ENCODE measurements at places on chromosomes 1 and 21.

DNA sequence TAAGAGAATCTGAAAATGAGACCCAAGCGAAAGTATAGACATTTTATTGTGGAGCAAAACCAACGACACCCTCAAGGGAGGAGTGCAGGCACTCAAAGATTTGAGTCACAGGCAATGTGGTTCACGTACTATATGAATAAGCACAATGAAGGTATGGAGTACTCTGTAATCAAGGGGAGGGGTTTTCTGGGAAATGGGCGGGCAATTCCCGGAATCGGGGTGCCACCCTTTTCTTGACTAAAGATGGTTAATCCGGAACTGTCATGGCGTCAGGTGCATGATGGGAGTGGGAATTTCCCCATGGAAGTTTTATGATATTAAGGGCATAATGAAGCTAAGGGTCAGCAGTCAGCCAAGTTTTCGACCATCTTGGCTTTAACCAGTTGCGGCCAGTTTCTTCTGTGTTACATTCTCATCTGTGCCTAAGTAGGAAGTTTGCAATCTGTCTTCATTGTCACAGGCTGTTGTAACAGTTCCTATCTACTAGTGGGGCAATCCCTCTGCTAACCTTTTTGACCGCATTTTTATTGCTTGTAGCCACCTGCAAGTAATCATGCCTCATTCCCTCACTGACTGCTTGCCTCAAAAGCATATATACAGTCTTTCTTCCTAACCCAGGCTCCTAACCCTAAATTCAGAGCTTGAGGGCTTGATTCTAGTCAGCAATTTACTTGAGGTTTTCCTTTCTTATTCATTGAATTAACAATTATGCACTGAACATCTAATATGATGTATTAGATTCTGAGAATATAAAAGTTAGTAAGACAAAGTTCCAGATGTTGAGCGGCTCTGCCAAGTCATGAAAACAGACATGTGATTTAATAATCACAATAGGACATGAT is 775 bp upstream of the AIM2 start:
- DNase-seq, result no peak

DNA sequence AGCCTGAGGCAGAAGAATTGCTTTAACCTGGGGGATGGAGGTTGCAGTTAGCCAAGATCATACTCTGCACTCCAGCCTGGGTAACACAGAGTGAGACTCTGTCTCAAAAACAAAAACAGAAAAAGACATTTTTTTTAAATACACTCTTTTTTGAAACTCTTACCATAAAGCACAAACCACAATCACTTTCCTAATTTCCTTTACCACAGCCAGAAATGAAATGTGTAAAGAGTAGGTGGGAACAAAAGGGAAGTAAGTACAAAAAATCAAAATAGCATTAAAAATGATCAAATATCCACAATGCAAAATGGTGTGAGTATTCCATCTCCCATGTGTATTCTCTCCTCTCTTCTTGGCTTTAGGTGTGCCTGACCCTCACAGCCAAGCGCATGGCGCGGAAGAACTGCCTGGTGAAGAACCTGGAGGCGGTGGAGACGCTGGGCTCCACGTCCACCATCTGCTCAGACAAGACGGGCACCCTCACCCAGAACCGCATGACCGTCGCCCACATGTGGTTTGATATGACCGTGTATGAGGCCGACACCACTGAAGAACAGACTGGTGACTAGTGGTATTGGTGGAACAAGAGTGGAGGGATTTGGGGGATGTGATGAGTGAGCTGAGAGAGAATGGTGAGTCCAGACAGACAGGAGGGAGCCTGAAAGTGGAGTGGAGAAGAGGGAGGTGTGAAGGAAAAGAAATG is 14.9 kb downstream of the ATP1A4 start:
- DNase-seq, result no peak

- no peak for DNase-seq
These were observed 253.8 kb downstream of the DYRK1A start for GRCh38 chr21:37620401-37620800.

GRCh38 chr1:205477759-205478247 is 22.0 kb upstream of the BLACAT1 start:
- DNase-seq, result no peak

- DNase-seq, result no peak
These were observed 46.3 kb downstream of the DOP1B start for GRCh38 chr21:36202726-36203602.

DNA sequence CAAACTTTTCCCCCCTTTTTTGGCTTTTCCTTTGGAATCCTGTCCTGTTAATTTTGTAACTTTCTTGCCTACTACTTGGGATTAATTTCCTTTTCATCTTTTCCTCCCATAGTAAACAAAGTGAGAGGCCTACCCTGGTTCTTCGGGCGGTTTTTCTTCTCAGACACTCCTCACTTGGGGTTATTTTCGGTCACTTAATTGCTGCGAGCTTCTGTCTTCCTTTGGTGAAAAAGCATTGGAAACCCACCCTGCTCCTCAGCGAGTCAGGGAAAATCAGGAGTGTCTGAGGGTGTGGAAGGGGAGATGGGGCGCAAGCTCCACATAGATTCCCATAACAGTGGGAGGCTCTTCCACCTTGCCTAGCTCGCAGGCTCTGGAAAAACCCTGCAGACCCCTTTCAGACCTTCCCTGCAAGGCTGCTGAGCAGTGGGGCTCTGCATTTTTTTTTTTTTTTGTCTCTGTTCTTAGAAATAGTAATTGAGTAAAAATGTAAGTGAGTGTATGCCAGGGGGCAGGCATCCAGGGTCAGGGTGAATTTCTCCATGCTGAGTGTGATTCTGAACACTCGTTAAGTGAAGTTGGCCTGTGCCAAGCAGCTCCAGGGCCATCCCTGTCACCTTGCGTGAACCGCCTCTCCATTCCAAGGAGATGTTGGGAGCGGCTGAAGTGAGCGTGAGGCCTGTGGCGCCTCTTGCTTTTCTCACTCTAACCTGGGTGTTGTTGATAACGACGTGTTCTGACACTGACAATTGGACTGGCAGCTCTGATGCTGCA is 20.3 kb downstream of the TGFB2 start:
- DNase-seq, result no peak

- no peak for DNase-seq
These were observed 90.8 kb upstream of the USP25 start for GRCh38 chr21:15638856-15639549.

GRCh38 chr1:241215203-241215602 is 141.8 kb downstream of the RGS7 start:
- DNase-seq, result no peak

GRCh38 chr1:113279776-113280391 is 110.4 kb upstream of the MAGI3 start:
- DNase-seq, result no peak

- DNase-seq, result no peak
These were observed 76.9 kb downstream of the RGS18 start for GRCh38 chr1:192235127-192235526.

- DNase-seq, result no peak
These were observed 22.8 kb downstream of the DHRS3 start for GRCh38 chr1:12594966-12595756.

DNA sequence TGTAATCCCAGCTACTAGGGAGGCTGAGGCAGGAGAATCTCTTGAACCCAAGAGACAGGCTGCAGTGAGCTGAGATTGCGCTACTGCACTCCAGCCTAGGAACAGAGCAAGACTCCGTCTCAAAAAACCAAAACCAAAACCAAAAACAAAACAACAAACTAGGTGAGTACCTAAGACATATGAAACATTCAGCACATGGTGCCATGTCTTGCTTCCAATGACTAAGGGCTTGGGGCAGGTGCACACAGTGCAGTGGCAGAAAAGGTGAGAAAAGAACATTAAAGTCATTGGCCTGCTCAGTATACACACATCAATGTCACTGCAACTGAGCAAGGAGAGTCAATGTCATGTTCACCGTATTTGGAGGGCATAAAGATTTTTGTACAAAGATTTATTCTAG is 4.1 kb upstream of the ACTA1 start:
- DNase-seq, result no peak

- peak; percentile 85 for DNase-seq
These were observed 71.2 kb downstream of the DPYD start for GRCh38 chr1:97849345-97850340.

DNA sequence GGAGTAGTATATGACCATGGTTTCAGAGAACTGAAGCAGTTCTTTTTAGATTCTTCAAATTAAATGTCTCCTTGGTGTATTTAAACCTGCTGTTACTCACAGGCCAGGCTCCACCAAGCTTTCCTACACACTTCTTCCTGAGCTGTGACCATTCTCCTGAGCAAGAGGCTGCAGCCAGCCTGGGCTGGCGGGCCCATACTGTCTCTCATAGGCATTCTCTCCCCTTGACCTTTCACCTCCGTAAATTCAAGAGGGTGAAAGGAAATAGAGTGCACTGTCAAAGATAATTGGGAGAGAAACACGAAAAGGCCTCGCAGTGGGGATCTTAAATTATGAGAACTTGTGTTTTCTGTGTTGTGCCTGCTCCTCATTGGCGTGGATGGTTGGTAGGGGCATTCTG is 2.3 kb downstream of the ARF1 start:
- no peak for DNase-seq

DNA sequence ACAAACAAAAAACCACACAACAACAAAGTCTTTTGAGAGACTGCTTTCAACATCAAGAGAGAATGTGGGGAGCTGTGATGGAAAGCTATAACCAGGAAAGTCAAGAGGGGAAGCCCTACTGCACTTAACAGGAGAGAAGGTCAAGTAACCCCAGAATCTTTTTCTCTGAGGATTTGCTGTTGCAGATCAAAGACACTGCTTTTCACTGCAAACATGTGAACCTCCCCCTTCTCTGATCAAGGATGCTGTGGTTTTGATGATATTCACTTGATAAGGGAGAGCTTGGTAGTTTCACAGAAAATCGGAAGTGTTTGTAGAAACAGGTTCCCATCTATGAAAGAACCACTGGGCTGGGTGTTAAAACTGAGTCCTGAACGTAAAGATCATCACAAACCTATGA is 4.8 kb downstream of the ETV3 start:
- no peak for DNase-seq

DNA sequence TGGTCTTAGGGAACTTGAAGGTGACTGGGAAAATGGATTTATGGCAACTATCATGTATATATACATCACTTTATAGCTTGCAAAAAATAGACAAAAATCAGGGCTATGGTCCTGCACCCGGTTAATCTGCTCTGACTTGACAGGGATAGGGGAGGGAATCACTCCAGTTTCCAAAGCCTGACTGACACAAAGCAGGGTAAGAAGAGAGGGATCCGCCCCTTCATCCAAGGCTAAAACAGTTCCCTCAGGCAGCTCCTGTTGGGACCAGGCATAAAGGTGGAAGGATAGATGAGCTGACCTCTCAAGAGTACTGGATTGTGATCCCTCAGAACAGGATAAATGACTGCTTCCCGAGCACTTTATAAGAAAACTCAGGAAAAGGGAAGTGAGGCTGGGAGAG is 1.4 kb downstream of the PBXIP1 start:
- no peak for DNase-seq

DNA sequence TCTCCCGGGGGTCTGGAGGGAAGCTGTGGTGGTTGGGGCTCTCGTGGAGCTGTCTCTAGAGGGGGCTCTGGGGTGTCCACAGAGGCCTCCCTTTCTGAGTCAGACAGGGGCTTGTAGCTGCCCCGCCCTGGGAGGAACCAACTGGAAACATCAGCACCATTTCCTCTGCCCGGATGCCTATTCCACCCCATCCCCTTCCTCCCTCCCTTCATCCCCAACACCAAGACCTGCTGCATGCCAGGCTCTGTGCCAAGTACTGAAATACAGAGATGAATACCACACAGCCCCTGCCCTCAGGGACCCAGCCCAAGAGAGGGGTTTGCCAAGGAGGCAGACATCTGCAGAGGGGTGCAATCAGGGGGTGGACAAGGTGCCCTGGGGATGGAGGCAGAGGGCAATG is 125.6 kb upstream of the ADAR start:
- no peak for DNase-seq

DNA sequence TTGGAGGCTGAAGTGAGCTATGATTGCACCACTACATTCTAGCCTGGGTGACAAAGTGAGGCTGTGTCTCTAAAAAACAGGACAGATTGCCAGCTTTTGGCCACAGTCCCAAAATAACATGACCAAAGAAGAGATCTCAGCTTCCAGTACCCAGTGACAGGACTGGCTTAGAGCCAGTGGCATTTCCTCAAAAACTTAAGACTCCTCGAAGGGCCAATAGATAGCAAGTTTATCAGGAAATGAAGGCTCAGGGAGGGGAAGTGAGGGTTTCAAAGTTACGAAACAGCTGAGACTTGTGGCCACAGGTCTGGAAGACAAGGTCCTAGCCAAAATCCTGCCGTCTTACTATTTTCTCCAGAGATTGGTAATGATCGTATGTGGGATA is 6.3 kb upstream of the TMEM39B start:
- no peak for DNase-seq
